Stimulated activated CD8-positive, alpha-beta memory T cell treated with anti-CD3 and anti-CD28 coated beads, Interleukin-4, amount 100 ng/mL, for 4 hours (primary cell): ENCODE measurements at places on chromosomes 7 and 10.

- DNase-seq, result no peak
Measured at GRCh38 chr7:87210506-87210905, 9.0 kb downstream of the TMEM243 start.

- DNase-seq, result no peak
Measured at GRCh38 chr7:80847027-80847426, 71.8 kb downstream of the SEMA3C start.

- no peak for DNase-seq
Measured at GRCh38 chr10:59774451-59774850, 21.2 kb upstream of the MRLN start.

GRCh38 chr7:28180364-28181147 is at the start of gene JAZF1:
TSS of gene JAZF1 (minus strand) at chr7:28180795.
- peak; percentile 25 for DNase-seq
